Right renal pelvis (tissue), 4 donors: ENCODE measurements at places on chromosomes 13 and 19.

DNA sequence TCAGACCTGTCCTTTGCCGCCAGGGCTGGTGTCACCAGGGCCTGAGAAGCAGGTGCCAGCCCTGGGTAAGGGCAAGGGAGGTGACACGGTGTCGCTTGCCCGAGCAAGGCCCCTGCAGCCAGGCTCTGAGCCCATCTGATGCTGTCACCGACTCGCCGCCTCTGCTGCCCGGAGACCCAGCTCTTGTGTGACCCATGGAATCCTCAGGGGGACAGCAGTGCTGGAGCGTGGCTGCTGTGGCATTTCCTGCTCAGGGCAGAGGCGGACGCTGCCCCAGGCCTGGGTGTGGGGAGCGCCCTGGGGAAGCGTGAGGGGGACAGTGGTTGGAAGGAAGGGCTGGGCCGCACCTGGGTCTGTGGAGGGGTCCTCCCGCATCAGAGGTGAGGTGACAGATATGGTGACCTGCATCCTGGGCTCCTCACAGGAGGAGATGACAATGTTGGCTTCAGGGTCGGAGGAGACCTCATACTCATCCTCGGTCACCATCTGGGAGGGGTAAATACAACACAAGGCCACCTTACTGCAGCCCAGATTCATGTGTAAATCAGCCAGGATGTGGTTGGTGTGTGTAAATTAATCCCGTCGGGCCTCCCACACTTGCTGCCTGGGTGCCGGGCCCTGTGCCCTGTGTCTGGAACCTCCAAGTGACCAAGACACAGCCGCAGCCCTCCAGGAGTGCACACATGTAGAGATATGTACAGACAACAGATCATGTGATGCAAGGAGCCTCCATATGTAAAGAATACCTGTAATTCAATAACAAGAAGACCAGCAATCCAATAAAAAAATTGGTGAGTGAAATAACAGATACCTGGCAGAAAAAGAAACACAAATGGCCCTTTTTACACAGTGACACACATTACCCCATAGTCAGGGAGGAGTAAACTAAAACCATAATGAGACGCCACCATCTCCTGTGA is 27.6 kb upstream of the MATK start:
- DNase-seq: no peak

GRCh38 chr19:1590641-1591397 is 1.8 kb downstream of the MBD3 start:
- DNase-seq: no peak

- DNase-seq: no peak
These were observed 4.2 kb downstream of the LTBP4 start for GRCh38 chr19:40605216-40605971.

- DNase-seq: no peak
These were observed 666 bp downstream of the CELF5 start for GRCh38 chr19:3225169-3225485.

- no peak for DNase-seq
These were observed 10.6 kb upstream of the GPR18 start for GRCh38 chr13:99268822-99269221.

DNA sequence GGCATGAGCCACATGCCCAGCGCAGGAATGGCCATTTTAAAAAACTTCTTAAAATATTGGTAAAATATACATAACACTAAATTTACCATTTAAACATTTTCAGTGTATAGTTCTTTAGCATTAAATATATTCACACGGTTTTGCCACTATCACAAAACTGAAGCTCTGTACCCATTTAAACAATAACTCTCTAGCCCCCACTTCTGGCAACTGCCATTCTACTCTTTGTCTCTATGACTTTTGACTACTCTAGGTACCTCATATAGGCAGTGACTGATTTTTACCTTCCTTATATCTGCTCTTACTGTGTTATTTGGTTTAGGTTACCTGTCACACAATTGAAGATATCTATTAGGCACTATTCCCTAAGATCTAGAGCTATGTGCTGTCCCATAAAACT is 2.3 kb upstream of the KBTBD7 start:
- DNase-seq: no peak

DNA sequence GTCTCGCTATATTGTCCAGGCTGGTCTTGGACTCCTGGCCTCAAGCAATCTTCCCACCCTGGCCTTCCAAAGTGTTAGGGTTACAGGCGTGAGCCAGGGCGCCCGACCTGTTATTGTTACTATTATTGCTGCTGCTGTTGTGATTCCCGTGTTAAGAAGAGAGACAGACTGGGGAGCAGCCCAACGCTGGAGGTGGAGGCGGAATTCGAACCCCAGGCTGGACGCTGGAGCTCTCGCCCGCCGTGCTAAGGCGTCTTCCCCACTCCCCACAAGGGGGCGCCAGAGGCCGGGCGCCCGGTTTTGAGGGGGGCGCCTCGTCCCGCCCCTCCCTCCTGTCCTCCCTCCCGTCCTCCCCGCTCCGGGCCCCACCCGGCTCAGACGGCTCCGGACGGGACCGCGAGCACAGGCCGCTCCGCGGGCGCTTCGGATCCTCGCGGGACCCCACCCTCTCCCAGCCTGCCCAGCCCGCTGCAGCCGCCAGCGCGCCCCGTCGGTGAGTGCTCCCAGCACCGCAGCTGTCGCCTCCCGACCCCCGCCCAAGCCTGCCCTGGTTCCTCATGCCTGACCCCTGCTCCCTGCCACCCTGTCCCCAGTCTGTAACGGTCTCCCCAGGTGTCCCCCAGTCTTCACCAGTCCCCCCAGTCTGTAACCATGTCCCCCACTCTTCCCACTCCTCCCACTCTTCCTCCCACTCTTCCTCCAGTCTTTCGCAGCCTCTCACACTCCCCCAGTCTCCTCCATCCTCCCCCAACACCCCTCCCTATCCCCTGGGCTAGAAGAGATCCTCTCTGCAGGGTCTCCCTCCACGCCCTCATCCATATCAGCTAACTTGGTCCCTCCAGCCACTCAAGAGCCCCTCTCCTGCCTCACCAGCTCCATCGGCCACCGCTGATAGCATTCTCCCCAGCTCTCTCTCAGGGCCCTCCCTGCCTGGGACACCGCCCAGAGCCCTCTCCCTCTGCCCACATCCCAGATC is at the start of gene EHD2:
Gene EHD2, plus strand, starts transcription at position 377 of the 976 bp plus-strand sequence. CDS start 3,191 bp downstream, outside the sequence.
- no peak for DNase-seq

- DNase-seq: no peak
These were observed 37.8 kb downstream of the EPS15L1 start for GRCh38 chr19:16433986-16434385.

- no peak for DNase-seq
These were observed 126.1 kb upstream of the MCF2L start for GRCh38 chr13:112842931-112843391.

GRCh38 chr19:2464389-2464788 is 7.6 kb upstream of the LMNB2 start:
- DNase-seq: no peak

- DNase-seq: no peak
These were observed 76.0 kb upstream of the GPR12 start for GRCh38 chr13:26836626-26837025.

DNA sequence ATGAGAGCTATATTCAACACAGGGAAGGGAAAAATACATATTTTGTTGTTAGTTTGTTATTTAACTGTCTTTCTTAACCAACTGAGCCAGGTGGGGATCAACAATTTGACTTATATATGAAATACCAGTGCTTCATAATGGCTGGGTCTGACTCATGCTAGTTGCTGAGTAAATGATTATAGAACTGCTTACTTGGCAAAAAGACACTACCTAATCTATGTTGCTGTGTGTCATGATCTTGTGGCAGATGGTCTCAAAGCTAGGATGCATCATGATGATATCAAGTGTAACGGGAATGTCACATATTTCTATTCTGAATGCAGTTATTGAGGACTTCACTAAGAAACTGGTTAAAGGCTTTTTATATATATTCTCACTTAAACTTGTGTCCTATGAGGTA is 727.4 kb upstream of the SLITRK1 start:
- DNase-seq: no peak

DNA sequence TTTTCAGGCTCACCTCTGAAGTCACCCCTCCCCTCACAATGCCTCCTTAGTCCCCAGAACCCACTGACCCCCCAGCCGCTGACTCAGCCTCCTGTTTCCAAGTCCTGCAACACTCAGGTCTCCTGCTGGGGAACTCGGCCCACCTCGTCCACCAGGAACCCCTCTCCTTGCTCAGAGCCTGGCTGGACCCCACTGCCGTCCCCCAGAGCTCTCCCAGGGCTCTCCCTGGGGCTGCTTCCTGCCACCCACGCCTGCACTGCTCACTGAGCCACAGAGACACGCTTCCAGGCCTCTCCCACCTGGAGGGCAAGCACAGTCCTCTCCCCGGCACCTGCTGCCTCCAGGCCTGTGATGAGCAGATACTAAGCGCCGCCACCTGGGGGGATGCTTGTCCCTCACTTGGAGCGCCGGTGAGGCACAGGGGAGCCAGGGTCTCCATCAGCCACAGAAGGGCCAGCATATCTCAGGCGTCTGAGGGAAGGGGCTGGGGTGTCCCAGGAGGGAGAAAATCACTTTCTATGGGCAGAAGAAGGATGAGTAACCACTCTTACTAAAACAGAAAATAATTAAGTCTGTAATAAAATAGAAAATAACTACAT is 53.8 kb downstream of the KLF2 start:
- DNase-seq: no peak

DNA sequence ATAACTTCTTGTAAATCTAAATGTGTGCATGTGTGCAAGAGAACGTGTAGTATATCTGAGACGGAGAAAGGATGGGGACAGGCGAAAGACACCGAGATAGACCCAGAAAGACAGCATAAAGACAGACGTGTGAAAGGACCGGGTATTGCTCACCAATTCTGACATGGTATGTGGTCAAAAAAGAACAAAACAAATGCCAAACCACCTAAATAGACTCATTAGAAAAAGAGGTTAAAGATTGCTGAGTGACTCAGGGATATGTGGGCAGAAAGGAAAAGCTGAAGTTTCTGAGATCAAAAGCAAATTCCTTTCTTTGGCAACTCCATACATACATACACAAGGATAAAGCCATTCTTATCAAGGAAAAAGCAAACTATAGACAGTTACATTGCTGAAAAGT is 179.7 kb upstream of the TSC22D1 start:
- DNase-seq: no peak

GRCh38 chr13:76837801-76838200 is 48.4 kb downstream of the KCTD12 start:
- DNase-seq: no peak

DNA sequence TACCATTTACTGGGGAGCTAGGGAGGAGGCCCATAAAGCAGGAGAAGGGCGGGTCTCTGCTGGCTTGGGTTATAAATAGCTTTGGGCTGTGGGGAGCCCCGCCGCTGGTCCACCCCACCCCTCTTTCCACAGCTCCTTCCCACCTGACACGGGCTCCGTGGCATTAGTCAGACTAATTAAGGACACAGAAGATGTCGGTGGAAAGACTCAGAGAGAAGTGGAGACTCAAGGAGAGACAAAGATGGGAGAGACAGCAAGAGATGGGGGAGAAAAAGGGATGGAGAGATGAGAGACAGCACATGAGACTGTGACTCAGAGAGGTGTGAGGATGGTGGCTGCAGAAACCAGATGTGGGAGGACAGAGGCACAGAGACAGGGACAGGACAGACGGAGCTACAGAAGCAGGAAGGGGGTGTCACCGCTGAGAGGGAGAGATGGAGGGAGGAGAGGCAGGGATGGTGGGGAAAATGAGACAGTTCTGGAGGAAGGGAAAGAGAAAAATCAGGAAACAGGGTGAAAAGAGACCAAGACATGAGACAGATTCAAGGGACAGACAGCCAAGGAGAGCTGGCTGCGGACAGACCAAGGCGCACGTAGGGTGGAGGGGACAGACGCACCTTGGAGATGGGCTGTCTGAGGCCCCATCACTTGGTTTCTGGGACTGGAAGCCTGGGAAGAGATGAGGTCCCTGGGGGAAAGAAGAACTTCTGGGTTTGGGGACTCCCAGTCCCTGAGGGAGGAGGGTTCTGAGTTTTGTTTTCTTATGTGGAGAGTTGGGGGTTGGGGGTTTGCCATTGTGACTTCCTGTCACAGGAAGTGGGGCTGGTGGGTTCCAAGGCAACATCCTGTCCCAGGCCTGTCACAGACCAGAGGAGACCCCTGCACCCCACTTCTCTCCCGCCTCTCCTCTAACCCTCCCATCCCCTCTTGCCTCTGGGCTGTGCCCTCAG is 4.1 kb downstream of the ARHGEF1 start:
- DNase-seq: no peak

DNA sequence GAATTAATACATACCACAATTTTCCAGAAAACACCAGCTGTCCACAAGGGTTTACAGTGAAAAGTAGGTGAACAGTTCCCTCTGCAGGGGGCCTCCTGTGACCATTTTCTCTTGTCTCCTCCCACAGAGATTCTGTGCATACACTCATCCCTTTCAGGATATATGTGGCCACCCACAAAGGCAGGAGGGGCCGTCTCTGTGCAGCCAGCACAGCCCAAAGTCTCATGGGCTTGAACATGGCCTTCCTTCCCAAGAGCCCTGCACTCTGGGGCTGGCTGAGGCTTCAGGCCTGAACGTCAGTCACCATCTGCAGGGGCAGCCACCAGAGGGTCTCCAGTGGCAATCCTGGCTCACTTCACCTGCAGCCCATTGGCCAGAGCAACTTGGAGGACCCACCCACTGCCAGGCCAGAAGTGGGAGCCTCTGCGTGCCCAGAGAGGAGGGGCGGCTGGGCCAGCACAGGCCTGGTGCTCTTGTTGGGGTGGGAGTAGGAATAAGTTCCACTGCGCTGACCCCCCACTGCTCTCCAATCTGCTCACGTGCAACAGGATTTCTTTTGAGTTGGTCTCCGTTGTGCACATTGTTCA is 25.1 kb downstream of the TMEM161A start:
- DNase-seq: no peak

- no peak for DNase-seq
These were observed 244.7 kb downstream of the COL4A1 start for GRCh38 chr13:110062077-110062776.

- DNase-seq: no peak
These were observed 3.9 kb downstream of the SLC25A41 start for GRCh38 chr19:6429419-6430221.

- DNase-seq: no peak
These were observed 37.3 kb downstream of the SMARCA4 start for GRCh38 chr19:10998045-10998533.

DNA sequence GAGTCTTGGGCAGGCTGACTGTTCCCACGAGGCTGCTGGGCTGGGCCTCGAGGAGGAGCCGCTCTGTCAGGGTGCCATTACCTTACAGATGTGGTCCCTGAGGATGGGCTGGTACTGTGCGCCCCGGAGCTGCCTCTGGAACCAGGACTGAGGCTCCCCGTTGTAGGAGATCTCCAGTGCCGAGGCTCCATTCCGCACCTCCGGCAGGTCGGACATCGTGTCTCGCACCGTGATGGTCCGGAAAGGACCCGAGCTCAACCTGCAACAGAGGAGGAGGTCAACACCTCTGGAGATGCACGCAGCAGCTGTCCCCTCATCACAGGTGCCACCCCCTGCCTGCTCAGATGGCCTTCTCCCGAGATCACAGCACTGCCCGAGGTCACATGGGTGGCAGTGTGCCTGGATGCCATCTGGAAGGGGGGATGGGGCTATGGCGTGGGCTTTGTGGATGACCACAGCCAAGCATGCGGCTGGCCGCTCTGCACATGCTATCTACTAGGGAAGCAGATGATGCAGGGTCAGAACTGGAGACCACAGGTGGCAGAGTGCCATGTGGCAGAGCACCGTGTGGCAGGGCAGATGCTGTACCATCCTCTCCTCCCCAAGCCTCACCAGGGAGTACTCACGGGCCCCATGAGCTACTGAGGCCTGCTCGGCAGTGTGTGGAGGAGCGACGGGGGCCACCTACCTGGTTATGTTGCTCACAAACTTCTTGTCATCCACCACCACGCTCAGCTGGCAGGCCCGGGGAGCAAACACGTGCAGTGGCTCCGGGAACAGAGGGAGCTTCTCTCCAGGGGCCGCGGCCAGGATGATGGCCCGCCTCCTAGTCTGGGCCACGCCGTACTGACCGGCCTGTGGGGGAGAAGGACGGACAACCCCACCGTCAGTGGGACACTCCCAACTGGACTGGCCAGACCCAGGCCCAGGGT is 18.3 kb upstream of the EIF3G start:
- DNase-seq: no peak

GRCh38 chr19:29614780-29615179 is 8.7 kb downstream of the POP4 start:
- DNase-seq: no peak
